NCI-H748 treated with DMSO at 0.1 percent for 48 hours (cell line): ENCODE measurements at places on chromosomes 7 and 10.
A peak's percentile ranks its signal among the peaks of the same experiment; 100 is the strongest.

- no peak for DNase-seq
These were observed 16.7 kb upstream of the FZD1 start for GRCh38 chr7:91247500-91247899.

GRCh38 chr7:124072603-124073309 is 39.9 kb upstream of the TMEM229A start:
- no peak for DNase-seq

GRCh38 chr10:110528224-110528996 is 30.7 kb downstream of the DUSP5 start:
- DNase-seq = no peak

- no peak for DNase-seq
These were observed 276.4 kb upstream of the COBL start for GRCh38 chr7:51592842-51593599.

- peak; percentile 49 for DNase-seq
These were observed 132.5 kb downstream of the RELN start for GRCh38 chr7:103856929-103857328.

GRCh38 chr7:150451833-150452461 is 1.5 kb downstream of the GIMAP8 start:
- DNase-seq = no peak
